ENCODE measurements at places on chromosomes 1 and 21.

GRCh38 chr1:162548170-162548569, 13.4 kb upstream of the UAP1 start:
- DNase-seq = peak; percentile 45

DNA sequence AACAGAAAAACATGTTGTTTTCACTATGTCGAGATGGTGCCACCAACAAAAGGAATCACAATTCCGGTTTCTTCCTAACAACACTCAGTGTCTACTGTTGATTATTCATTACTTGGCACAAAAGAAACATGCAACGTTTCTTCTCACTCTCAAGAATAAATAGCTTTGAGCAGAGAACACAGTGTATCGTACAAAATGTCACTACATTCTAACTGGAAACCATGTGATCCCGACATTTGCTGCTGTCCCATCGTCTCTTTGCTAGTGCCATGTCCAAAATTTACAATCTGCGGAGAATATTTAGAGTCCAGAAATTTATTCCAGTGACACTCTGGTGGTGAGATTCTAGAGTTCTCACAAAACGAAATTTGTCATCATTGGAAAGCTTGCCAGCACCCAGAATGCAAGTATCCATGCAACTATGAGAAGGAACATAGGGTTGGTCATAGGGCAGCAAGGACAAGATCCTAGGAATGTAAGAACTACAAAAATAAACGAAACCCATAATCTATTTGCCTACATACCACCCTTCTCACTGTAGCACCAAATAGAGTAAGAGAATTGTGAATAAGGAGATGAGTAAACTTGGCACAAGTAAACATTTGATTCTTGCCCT, 505.1 kb downstream of the LTN1 start:
- no peak for DNase-seq

- DNase-seq = no peak
These were observed 424.4 kb upstream of the NFIA start for GRCh38 chr1:60657926-60658325.

DNA sequence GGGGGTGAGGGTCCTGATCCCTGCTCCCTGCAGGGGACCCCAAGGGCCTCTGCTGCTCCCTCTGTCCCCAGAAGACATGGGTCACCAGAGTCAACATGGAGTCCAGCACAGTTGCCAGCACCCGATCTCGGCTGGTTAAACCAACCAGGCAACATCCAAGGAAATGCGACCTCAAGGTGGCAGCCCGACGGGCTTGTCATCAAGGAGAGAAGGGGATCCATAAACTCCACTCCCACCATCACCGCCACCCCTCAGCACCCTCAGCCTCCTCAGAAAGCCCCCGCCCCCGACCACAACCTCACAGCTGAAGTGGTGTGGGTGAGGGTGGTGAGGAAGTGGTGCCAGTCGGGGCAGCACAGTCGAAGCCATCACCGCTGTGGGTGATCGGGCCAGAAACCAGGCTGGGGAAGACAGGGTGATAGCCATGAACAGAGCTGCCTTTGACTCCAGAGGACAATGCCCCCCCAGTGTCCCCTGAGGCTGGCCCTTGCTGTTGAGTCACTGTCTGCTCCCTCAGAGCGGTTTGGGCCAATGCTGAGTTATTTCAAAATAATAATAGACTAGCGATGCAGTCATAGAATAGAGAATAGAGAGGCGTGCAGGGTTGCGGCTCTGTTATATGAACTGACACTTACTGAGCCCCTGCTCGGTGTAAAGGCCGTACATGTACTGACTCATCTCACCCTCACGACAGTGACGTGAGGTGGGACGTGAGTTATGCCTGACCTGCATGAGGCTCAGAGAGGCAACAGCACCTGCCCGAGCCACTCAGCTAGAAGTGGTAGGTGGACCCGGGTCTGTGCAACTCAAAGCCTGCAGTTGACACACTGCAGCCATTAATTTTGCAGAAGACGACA, 88.7 kb upstream of the IFFO2 start:
- DNase-seq = no peak

- no peak for DNase-seq
These were observed 40.9 kb downstream of the FASLG start for GRCh38 chr1:172699695-172700227.

GRCh38 chr1:234272656-234273312, 100.5 kb upstream of the COA6 start:
- no peak for DNase-seq

DNA sequence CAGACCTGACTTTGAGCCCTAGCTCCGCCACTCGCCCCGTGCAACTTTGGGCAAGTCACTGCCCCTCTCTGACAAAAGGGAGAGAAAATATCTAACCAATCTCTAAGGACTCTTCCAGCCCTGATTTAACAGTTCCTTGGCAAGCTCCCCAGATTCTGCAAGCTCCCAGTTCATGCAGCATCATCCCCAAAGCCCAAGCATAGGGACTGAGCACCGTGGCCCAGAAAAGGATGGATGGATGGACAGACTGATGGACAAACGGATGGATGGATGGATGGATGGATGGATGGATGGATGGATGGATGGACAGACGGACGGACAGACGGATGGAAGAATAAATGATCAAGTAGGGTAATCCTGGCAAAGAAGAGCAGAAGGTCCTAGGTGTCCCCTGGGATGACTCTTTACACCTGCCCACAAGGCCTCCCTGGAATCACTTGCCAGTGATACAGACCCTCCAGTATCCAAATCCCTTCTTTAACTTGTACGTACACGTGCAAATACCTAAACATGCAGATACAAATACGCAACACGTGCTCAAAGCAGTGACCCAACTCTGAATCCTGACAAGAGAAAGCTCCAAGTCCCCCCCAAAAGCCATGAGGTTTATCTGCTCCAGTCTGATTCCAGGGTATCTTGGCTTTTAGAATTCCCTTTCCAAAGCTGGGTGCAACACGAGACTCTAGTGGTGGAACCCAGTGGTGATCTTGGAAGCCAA, 16.0 kb downstream of the IFFO2 start:
- DNase-seq = no peak

DNA sequence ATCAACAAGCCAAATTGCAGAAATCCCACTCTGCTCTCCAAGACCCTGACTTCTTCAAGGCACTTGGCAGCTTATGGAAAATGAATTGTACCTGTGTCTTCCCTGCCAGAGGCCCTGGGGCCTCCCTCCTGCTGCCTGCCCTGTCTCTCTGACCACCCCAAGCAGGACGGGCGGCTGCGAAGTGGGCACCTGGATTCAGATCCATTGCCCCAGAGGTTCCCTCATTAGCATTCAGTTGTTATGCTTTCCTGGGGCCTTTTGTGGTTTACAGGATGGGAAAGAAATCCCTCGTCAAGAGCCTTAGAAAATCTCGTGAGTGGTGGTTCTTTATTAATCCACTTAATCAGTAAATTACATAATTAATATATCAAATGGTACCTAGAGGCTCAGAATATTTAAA, 179.3 kb downstream of the TNR start:
- no peak for DNase-seq

GRCh38 chr1:158008630-158009029, 15.2 kb downstream of the KIRREL1 start:
- no peak for DNase-seq

- DNase-seq = no peak
These were observed 4.1 kb upstream of the POFUT2 start for GRCh38 chr21:45291613-45292398.

- no peak for DNase-seq
These were observed 136.6 kb upstream of the GFI1 start for GRCh38 chr1:92623187-92623778.

GRCh38 chr21:39434950-39435349, 10.6 kb downstream of the LCA5L start:
- no peak for DNase-seq

DNA sequence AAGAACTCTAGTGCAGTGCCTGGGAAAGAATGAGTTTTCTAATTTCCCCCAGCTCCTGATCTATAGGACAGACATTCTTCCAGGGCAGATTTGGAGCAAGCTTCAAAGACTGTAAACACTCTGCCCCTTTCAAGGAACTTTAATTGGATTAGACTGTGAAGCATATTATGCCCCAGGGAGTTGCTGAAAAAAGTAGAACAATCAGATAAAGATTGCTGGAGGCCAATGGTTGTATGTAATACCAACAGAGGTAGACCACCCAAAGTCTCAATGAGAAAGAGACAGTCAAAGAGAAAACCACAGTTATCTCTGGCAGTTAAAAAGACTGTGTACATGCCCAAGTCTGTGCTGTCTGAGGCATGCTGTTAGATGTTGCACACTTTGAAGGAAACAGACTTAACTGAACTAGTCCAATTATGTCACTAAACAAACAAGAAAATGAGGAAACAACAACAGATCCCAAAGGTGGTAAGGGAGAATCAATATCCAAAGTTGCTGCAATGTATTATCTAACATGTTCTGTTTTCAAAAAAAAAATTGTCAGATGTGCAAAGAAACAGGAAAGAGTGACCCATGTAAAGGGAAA, 24.4 kb downstream of the C4BPA start:
- DNase-seq = no peak

DNA sequence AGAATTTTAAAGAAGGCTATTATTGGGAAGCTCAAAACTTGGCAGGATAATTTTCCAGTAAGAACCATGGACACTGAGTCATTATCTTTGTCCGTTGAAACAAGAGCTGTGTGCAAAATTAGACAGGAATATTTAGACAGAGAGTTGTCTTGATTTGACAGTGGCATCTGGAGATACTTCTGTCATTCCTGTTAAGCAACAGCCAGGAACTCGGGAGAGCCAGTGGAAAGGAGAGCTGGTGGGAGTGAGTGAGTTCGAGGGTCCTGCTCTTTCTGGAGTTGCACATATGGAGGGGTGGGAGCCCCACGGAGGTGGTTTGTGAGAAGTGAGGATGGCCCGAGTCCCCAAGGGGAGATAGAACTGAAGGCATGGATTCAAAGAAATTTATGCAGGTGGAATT, 3.1 kb downstream of the COQ8A start:
- no peak for DNase-seq

GRCh38 chr1:61463220-61463619, 261.7 kb downstream of the TM2D1 start:
- no peak for DNase-seq

DNA sequence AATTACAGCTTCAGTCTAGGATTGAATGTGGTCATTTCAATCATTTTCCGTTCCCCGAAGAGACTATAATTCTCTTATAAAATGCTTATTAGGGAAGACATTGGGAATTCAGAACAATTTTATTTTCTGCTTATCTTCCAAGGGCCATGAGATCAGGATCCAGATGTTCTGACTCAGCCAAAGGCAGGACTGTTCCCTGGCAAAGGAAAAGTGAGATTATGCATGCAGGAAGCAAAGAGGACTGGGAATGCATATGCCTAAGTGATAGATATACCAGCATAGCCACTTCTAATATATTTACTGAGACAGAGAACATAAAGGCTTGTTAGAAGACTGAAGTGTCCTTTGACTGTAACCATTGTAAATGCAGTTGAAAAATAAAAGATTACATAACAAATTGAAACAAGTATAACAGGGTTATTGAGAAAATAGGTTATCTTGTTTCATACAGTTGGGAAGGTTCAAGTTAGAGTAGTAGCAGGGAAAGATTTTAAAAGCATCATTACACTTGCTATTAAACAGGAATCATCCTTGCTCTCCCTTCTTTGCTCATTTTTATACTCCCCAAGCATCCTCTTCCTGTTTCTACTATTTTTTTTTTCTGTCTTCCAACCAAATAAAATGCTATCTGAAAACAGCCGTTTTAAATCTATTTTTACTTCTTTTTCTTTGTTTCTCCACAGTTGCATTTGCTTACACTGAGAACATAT, 439.6 kb upstream of the ADAMTS5 start:
- no peak for DNase-seq

GRCh38 chr1:3321559-3322449, 132.7 kb upstream of the ARHGEF16 start:
- no peak for DNase-seq

GRCh38 chr1:156608981-156609380, 7.7 kb upstream of the GPATCH4 start:
- no peak for DNase-seq

- no peak for DNase-seq
These were observed 67.4 kb downstream of the ARHGEF10L start for GRCh38 chr1:17606826-17607440.

DNA sequence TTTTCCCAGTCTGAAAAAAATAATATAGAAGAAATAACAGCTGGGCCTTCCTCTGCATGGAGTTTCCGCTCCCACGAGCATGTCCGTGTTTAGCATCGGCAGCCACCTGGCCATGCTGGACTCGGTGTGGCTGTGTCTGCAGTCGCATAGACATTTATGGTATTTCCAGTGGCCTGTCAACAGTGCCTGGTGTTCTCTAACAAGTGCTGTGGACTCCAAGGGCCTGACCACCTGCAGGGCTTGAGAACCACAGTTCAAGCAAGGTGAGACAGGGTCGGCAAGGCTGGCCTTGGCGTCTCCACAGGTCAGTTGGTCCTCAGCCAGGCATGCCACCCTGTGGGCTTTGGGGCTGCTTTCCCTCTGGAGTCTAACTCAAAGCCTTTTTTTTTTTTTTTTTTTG, 124.8 kb downstream of the PGBD5 start:
- DNase-seq = no peak

- DNase-seq = no peak
These were observed 50.8 kb downstream of the OLFML2B start for GRCh38 chr1:161972828-161973227.

GRCh38 chr1:39640861-39641260, 1.4 kb upstream of the HEYL start:
- no peak for DNase-seq

DNA sequence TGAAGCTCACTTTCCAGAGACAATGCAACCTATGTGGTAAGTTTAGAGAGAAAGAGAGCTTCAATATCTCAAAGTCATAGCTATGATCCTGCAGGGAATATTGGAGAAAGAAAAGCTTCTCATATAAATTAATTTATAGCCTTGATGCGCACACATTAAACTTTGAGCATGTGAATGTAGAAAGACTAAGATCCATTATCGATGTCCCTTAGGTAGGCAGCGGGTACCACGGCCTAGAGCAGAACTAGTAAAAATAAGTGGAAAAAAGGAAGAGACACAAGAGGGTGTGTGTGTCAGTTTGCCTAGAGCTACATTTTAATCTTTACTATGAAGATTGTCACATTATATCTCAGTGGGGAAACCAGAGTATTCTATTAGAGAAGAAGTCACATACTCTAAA, 685.6 kb downstream of the AMY1C start:
- DNase-seq = no peak

- no peak for DNase-seq
These were observed 19.5 kb downstream of the KCNJ6 start for GRCh38 chr21:37896788-37897187.

DNA sequence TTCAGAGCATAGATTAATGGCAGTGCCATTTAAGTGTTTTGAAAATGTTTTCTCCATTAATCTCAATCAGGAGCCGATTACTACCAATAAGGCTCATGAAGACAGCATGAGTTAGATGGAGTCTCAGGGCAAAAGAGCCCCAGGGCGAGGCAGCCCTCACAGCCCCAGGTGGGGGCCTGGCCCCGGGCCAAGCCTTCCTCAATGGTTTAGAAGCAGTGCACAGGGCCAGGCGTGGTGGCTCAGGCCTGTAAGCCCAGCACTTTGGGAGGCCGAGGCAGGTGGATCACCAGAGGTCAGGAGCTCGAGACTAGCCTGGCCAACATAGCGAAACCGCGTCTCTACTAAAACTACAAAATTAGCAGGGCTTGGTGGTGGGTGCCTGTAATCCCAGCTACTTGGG, 348.1 kb upstream of the VAMP3 start:
- DNase-seq = no peak
